ENCODE measurements at places on chromosomes 11 and 22.

DNA sequence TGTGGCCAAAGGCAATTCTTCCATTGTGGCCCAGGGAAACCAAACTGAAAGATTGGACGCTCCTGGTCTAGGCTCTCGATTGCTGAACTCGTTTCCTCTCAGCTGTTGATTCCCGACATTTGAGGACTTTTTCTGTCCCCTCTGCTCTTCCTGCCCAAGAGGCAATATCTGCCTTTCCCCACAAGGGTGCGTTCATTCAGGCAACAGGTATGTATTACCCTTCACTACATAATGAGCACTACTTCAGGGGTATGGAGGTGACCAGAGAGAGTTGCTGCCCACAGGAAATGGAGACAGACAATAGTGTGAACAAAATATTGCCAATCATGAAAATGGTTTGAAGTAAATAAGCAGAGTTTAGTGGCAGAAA lies 8.2 kb downstream of the PTH start:
- no peak for DNase-seq

DNA sequence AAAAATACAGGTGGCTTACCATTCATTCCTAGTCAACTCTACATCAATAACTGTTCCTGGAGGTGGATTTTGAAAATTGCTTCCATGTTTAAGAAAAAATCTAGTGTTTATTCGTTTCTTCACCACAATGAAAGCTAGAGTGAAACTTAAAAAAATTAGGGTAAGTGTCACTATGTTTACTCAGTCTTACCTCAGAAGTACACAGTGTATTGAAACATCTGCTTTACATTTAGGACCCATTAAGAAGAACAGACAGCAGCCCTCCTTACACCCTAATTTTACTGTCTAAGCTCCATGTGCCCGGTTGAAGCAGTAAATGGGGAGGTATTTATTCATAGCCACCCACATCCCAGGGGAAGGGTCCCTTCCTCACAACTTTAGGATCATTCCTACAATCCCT lies 51.4 kb downstream of the PIWIL3 start:
- DNase-seq, result no peak

DNA sequence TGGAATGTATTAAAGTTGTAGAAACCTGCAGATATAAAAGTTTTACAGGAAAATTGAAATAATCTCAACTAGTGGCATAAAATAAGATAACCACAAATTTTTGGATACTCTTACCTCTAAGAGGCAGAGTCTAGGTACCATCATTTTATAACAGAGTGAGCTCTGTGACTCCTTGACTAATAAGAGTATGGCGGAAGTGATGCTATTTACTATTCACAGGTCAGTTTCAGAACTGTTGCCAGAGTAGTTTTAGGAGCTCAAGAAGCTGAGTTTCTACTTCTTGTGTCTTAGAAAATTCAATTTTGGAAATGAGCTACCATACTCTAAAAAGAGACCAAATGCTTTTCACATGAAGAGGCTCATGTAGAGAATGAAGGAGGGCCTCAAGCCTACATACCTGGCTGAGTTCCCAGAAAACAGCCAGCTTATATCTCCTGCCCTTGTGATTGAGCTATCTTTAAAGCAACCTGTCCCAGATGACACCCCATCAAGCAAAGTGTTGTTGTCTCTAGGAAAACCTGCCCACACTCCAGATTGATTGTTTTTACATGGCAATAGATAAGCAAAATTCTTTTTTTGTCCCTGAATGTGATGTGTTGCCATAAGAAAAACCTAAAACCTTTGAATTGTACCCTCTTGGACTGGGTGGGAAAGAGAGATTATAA lies 712.8 kb upstream of the CNTN5 start:
- no peak for DNase-seq

GRCh38 chr11:2772544-2773031 lies 72.8 kb upstream of the KCNQ1OT1 start:
- no peak for DNase-seq

GRCh38 chr11:2800655-2801531 lies 84.7 kb downstream of the CDKN1C start:
- no peak for DNase-seq

DNA sequence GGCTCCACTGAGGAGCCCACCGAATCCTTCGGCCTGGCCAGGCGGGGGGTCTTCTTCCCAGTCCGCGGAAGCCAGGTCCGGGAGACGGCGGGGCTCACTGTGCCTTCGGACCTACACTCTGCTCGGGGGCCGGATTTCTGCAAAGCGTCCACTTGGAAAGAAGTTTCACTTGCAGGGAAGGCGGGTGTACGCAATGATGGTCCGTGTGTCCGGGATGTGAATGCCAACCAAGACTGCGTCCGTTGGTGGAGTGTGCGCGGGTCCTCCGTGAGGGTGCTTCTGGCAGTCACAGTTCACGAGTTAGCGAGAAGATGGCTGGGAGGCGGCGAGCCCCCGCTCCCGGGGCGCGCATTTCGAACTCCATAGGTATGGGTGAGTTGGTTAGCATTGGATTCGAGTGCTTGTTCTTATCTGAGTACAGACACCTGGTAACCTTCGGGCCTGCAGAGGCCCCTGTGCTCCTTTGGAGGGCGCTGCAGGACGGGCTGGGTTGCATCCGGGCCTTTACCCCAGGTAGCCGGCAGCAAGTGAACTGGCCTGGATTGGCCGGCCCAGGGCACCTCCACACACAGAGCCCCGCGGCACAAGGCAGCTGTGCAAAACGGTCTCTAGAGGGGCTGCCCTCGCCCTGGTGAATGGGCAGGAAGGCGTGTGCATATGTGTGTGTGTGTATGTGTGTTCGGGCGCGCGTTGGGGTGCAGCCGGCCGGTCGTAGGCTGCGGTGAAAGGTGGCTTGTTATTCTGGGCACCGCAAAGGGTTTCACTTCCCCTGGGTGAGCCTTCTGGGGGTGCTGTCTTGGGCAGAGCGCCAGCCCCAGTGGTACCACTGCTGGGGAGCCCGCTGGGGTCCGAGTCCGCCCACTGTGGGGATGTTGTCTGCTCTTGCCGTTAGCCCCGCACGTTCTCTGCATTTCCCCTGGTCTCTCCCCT lies 13.3 kb upstream of the CYP2R1 start:
- no peak for DNase-seq

GRCh38 chr22:43066844-43067385 lies 22.3 kb downstream of the TTLL1 start:
- no peak for DNase-seq

DNA sequence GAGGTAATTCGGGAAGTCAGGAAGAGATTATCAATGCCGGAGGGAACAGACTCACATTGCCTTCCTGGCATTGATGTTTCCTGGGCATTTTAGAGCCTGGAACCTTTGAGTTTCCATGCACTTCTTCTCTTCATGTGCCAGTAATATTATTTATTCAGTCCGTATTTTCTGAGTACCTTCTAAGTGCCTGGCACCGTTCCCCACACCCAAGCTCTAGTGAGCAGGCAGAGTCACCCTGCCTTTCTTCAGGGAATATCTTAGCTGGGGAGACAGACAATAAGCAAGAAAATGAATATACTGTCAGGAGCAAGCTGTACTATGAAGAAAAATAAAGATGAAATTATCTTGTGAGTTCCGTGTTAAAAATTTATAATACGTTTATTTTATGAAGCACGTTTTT lies 136.2 kb upstream of the SEZ6L start:
- DNase-seq, result no peak

DNA sequence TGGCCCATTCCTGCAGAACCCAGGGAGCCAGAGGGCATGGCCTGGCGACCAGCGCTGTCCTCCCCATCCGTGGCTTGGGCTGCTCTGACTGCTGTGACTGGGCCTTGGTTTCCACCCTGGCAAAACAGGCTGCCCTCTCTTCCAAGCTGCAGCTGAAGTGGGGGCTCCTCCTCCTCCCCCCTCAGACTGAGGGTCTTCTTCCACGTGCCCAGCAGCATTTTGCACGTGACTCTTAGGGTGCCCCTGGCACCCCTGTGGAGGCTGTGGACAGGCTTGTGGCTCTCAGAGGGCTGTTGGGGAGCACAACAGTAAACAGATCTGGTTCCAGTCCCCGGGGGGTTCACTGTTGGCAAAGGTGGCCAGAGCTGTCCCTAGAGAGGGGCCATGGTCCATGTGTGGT lies 51.4 kb downstream of the PISD start:
- no peak for DNase-seq

- no peak for DNase-seq
Observed at GRCh38 chr11:61168800-61169199, 7.6 kb upstream of the VPS37C start.
